ENCODE measurements at places on chromosomes 13 and 19.

- no peak for DNase-seq
These were observed 68.7 kb downstream of the ACSBG2 start for GRCh38 chr19:6204212-6204611.

- DNase-seq = no peak
These were observed 42.5 kb upstream of the C13orf42 start for GRCh38 chr13:51153527-51153926.

- no peak for DNase-seq
These were observed 239.2 kb upstream of the MIR17HG start for GRCh38 chr13:91108315-91108714.

DNA sequence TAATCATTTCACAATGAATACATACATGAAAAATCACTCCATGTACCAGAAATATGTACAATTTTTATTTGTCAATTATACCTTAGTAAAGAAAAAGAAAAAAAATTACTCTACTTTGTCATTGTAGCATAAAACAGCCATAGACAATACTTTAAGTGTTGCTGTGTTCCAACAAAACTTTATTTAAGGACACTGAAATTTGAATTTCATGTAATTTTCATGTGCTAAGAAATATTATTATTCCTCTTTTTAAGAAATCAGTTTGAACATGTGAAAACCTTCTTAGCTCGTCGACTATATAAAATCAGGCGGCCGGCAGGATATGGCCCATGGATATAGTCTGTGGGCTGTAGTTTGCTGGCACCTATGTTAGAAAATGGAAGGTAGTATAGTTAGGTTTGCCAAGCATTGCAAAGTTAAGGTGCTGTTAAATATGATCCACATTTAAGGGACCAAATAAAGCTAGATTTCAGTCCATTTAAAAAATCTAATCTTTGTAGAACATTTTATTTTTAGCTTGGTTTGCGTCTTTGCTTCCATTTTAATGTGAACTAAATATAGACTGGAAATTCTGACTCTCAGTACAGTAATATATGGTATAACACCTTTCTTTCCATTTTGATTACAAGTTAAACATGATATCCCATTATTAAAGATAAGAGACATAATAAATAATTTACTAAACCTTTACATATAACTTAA, 6.5 kb downstream of the DGKH start:
- DNase-seq = no peak

- no peak for DNase-seq
These were observed 2.3 kb downstream of the SPACA4 start for GRCh38 chr19:48608798-48609263.

DNA sequence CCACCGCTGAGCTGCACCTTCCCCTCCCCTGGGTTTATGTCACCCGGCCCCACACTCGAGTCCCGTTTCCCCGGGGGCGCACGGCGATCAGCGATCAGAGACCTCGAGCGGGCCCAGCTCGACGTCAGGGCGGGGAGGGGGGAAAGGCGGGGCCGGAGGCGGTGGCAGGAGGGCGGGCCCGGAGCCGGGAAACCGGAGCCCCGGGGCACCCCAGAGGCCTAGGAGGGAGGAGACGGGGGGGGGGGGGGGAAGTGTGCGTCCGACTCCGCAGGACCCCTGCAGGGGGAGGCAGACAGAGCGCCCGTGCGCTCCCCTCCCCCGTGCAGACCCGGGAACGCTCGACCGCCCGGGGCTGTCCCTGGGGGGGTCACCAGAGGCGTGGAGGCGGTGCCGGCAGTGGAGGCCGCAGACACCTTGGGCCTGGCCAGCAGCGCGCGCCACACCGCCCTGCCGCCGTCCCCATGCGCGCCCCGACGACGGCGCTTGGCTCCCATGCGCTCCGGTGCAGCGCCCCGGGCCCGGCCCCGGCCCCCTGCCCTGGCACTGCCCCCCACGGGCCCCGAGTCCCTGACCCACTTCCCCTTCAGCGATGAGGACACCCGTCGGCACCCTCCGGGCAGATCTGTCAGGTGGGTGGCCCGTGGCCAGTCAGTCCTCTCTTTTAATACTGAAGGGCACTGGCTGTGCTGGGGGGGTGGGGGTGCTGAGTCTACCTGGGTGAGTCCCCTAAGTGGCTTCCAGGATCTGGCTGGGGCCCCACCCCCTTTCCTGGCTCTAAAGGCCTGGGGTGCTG, 11.8 kb downstream of the PDE4A start:
- no peak for DNase-seq

DNA sequence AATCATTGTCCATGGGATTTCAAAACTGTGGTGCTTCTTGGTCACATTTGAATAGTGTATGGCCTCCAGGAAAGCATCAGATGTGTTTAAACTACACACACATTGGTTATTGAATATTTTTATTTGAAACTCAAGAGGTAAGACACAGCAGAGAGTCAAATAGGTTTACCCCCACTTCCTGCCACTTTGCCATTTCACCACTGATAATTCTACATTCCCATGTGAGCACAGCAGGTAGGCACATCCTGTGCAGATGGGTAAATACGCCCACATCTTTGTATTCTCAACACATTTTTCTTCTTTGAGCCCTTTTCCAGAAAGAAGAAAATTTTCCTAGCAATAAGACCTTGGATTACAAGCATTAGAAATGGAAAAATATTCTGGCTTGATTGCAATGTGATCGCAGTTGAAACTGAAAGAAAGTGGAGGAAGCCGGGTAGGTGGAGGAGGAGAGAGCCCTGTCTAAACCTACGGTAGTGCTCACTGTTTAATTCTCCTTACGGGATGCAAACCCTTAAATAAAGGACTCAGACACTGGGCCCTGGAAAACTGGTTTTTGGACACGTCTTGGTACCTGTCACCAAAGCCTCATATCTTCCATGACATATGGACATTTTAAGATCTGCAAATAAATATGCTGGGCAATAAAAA, 167.7 kb downstream of the COG6 start:
- no peak for DNase-seq

- no peak for DNase-seq
These were observed 152.1 kb downstream of the KCNRG start for GRCh38 chr13:50167224-50167947.

DNA sequence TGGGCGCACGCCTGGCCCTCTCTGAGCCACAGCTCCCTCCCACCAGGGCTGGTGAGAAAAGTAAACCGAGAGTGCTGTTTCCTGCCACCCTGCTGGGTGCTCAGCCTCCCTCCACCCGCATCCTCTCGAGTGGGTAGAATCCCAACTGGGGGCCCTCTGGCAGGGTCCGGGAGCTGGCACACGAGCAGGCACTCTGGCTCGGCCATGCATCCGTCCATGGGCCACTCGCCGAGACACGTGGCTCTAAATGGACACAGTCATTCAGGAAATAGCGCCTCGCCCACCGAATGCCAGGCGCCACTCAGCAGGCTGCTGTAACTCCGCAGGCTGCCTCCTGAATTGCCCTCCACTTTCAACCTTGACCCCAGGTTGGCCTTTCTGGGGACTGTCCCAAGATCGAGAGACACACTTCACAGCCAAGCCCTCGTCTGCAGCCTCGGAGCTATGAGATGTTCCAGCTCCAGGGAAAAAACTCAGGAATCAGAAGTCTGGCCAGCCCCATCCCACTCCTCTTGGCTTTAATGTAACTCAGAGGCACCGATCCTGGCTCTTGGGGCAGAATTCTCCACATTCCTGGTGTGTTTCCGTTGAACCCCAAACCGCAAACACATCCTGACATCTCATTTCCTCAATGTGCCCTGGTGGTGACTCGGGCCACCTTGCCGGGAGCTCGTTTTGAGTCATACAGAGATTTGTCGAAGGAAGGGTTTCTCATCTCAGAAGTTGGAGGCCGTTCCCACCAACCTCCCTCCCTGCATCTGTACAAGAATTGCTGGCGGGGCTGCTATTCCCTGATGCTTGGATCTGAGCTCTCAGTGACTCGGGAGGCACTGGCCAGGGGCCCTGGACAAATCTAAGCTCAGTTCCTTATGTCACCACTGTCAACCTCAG, 14.1 kb downstream of the KLF2 start:
- DNase-seq = no peak

GRCh38 chr19:28009696-28010095, 1203.3 kb downstream of the UQCRFS1 start:
- DNase-seq = no peak

All from stimulated activated CD4-positive, alpha-beta T cell treated with anti-CD3 and anti-CD28 coated beads, Interleukin-1b, Interleukin-23, amount 100 ng/mL, for 1 hour (primary cell).